Right lobe of liver (tissue), 6 donors: ENCODE measurements at places on chromosomes 5 and 9. TPM values are rescaled to one million over a fixed set of nuclear protein-coding genes. Genes with fewer than 3 reads are reported as not detected.

SURF2 gene
- total RNA-seq = 6.3 TPM

UNC5A gene
- not detected for total RNA-seq

CTNNAL1 gene
- 26.4 TPM for total RNA-seq

HAPLN1 gene
- total RNA-seq = not detected

LRRC8A gene
- 29.4 TPM for total RNA-seq

SLC25A25 gene
- total RNA-seq = 53.2 TPM

PRDM9 gene
- not detected for total RNA-seq

SLC2A8 gene
- 19.0 TPM for total RNA-seq

SOWAHA gene
- total RNA-seq = 3.7 TPM

PLAA gene
- 17.5 TPM for total RNA-seq

SSBP2 gene
- 4.1 TPM for total RNA-seq

BARHL1 gene
- total RNA-seq = not detected

SCGB3A2 gene
- not detected for total RNA-seq

PCDHB13 gene
- total RNA-seq = 0.42 TPM

QRFP gene
- not detected for total RNA-seq

WDR38 gene
- not detected for total RNA-seq

MARCOL gene
- not detected for total RNA-seq

AP3B1 gene
- 12.5 TPM for total RNA-seq

CA9 gene
- 0.97 TPM for total RNA-seq

RGMB gene
- total RNA-seq = 10.5 TPM

ANKRD18A gene
- 4.5 TPM for total RNA-seq

SHOC1 gene
- total RNA-seq = not detected

LURAP1L gene
- 38.0 TPM for total RNA-seq
